Fibroblast of skin of abdomen (primary cell): ENCODE measurements at places on chromosomes 11 and 22.

- no peak for DNase-seq
Observed at GRCh38 chr11:79308429-79308828, 132.4 kb downstream of the TENM4 start.

DNA sequence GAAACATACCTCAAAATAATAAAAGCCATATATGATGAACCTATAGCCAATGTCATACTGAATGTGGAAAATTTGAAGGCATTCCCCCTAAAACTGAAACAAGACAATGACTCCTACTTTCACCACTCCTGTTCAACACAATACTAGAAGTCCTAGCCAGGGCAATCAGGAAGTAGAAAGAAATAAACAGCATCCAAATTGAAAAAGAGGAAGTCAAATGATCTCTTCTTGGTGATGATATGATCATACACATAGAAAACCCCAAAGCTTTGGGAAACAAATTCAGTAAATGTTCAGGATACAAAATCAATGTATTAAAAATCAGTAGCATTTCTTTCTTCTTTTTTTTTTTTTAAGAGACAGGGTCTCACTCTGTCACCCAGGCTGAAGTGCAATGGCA lies 109.9 kb downstream of the DLG2 start:
- no peak for DNase-seq

- no peak for DNase-seq
Observed at GRCh38 chr11:128335729-128336128, 251.6 kb downstream of the ETS1 start.

DNA sequence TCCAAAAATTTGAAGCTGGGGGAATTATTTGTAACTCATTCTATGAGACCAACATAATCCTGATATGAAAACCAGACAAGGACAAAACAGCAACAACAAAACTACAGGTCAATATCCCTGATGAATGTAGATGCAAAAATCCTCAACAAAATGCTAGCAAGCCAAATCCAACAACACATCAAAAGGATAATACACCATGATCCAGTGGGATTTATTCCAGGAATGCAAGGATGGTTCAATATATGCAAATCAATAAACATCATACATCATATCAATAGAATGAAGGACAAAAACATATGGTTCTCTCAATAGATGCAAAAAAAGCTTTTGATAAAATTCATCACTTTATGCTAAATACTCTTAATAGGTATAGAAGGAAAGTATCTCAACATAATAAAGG lies 19.4 kb upstream of the USP2 start:
- DNase-seq = no peak

GRCh38 chr11:63549411-63549810 lies 12.8 kb downstream of the PLAAT4 start:
- DNase-seq = no peak

GRCh38 chr22:35517769-35518530 lies 22.7 kb upstream of the RASD2 start:
- no peak for DNase-seq

- no peak for DNase-seq
Observed at GRCh38 chr22:24706054-24706453, 68.5 kb downstream of the PIWIL3 start.

DNA sequence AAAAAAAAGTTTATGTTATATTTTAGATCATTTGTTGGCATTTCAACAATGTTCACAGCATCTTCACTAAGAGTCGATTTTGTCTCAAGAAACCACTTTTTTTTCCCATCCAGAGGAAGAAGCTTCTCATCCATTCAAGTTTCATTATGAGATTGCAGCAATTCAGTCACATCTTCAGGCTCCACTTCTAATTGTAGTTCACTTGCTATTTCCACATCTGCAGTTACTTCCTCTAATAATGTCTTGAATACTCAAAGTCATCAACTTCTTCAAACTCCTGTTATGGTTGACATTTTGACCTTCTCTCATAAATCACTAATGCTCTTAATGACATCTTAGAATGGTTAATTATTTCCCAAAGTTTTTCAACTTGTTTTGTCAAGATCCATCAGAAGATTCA lies 61.3 kb upstream of the CHORDC1 start:
- DNase-seq = no peak

DNA sequence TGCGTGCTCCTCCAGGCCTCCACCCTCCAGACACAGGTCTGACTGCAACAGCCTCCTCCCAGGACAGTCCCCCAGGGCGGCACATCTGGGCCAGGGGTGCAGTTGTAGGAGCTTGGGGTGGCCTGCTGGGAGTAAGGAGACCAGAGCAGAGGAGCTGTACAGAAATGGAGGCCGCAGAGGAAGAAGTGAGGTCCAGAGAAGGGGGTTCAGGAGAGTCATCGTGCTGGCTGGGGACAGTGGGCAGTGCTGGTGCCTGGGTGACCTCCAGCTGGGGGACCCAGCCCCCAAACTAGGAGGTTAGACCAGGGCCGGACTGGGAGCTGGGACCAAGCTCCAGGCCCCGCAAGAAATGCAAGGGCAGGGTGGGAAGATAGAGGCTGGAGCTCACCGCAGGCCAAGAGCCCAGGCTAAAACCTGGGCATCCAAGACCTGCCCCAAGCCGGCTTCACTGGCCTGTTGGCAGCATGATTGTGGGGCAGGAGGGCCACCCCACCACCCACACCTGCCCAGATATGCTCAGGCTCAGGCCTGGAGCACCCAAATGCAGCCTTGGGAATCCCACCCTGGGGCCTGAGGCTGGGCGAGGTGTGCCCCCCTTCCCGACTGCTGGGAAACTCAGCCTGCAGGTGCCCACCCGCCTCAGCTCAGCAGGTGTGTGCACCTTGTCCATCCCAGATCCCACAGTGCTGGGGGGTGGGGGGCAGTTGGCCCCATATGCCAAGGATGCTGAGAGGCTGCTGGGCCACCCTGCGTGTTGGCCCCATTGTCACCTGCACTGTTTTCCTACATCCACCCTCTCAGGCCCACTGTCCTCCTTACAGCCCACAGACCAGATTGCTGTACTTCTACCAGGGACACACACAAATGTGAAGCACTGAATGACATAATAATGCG lies 96.9 kb downstream of the MORC2 start:
- no peak for DNase-seq

- no peak for DNase-seq
Observed at GRCh38 chr22:16965083-16965482, 42.9 kb downstream of the GAB4 start.

GRCh38 chr11:102312667-102313066 lies 4.6 kb upstream of the BIRC3 start:
- no peak for DNase-seq

GRCh38 chr11:102238391-102238821 lies 78.9 kb upstream of the BIRC3 start:
- DNase-seq = no peak

DNA sequence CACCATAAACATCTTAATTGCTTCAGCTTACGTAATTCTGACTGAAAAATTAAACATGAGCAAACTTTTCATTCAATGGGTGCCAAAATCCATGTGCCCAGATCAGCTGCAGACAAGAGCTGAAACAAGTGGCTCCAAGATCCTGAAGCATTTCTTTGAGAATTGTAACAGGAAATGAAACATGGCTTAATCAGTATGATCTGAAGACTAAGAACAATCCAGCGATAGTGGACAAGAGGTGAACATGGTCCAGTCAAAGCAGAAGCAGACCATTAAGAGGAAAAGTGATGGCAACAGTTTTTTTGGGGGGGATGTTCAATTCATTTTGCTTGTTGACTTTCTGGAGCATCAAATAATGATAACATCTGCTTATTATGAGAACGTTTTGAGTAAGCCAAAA lies 1964.5 kb upstream of the RAG2 start:
- DNase-seq = no peak

- DNase-seq = no peak
Observed at GRCh38 chr11:40183073-40184064, 1276.1 kb downstream of the LRRC4C start.

DNA sequence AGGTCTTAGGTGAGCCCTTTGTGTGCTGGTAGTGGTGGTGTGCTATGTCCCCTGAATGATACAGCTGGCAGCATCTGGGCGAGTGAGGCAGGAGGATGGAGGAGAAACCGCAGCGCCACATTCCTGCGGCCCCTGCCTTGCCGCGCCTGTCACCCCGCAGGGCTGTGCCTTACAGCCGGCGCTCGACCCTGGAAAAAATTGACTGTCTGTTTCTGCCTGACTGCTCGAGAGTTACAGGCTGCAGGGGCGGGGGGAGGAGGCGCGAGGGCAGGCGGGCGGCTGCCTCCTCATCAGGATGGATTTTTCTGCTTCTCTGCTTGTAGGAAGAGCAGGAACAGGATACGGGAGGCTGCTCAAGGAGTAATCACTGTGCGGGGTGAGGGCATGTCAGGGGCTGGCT lies 443.4 kb downstream of the MIAT start:
- DNase-seq = peak; percentile 91

- peak; percentile 92 for DNase-seq
Observed at GRCh38 chr11:10933455-10934292, 75.8 kb upstream of the ZBED5 start.

- no peak for DNase-seq
Observed at GRCh38 chr22:26019596-26019995, 149.7 kb upstream of the SEZ6L start.

GRCh38 chr11:80593648-80594374 lies 1153.0 kb upstream of the TENM4 start:
- peak; percentile 20 for DNase-seq

- DNase-seq = no peak
Observed at GRCh38 chr22:49453771-49454170, 373.9 kb downstream of the BRD1 start.

GRCh38 chr11:121300313-121300971 lies 7.9 kb downstream of the SC5D start:
- DNase-seq = no peak

DNA sequence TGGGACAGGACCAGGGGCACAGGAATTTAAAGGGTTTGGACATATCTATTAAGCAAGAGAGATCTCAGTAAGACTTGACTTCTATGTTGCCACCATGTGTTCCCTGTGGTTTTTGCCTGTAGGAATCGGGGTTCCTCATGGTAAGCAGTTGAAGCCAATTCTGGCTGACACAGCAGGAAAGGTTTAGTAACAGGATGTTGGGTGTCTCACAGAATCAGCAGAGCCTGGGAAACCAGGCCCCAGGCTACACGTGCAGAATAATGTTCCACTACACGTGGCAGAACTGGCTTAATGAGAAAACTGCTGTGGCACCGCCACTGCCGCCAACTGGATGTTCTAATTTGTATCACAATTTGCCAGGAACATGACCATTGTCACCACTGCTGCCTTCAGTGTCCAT lies 264.6 kb upstream of the PLET1 start:
- DNase-seq = peak; percentile 29

GRCh38 chr22:23242473-23243001 lies 62.2 kb downstream of the BCR start:
- DNase-seq = peak; percentile 44

DNA sequence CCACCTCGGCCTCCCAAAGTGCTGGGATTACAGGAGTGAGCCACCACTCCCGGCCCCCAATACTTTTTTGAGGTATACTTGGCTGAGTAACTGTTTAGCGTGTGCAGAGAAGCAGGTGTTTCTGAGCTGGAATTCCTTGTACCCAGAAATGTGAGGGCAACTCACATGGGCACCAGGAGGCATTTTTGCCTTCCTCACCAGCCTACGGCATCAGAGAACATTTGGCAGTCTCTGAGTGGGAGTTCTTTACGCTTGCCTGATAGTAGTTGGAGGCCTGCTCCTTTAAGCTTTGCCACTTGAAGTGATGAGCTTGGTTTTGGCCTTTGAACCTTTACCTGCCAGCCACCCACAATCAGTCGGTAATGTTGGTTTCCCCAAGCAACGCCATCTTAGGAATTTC lies 9.2 kb downstream of the PARVB start:
- no peak for DNase-seq

DNA sequence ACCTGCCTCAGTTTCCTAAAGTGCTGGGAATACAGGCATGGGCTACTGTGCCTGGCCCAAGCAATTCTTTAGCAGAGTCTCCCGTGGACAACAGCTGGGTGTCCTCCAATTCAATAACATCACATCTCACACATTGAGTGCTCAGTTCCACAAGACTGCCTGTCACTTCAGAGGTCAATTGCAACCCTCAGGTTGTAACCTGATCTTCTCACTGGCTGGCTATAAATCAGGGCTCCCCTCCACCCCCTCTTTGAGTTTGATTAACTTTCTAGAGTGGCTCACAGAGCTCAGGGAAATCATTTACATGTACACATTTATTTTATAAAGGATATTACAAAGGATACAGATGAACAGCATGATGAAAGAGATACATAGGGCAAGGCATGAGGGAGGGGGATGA lies 68.1 kb downstream of the MCHR1 start:
- no peak for DNase-seq

DNA sequence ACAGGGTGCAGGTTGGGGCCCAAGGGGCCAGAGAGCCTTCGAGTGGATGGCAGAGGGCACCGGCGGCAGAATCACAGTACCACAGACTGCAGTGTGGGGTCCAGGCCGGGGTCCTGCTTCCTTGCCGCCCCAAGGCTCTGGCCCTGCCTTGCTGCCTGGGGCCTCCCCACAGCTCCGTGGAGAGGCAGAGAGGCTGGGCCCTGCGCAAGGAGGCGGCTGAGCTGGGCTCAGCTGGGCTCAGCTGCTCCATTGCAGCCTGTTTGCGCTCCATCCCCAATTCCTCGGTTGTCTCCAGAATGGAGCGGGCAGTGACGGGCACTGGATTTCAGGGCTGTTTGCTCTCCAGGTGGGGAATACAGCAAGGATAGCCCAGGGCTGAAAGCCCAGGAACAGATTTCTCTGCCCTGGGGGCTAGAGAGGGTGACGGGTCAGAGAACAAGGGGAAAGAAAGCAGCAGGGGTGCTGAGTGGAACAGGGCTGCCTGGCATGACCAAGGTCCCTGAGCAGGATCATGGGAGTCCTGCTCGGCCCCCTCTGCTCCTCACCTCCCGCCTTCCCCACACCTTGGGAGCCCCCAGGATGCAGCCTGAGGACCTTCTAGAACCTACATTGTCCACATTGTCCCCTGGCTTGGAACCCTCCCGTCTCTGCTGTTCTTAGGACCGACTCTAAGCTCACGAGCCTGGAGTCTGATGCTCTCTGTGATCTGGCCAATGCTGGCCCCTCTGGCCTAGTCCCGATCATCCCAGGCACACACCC lies 18.9 kb downstream of the MRGPRG start:
- DNase-seq = no peak

GRCh38 chr11:71079795-71080194 lies 172.6 kb downstream of the SHANK2 start:
- no peak for DNase-seq

- DNase-seq = no peak
Observed at GRCh38 chr11:10730151-10730550, 20.9 kb upstream of the CTR9 start.

GRCh38 chr11:32847511-32847910 lies 17.8 kb downstream of the PRRG4 start:
- no peak for DNase-seq

GRCh38 chr11:117876341-117877119 lies at the start of gene FXYD6:
Gene FXYD6, minus strand, starts transcription at chr11:117876658. Its CDS starts 33,882 bp downstream, at chr11:117842776.
- peak; percentile 55 for DNase-seq

DNA sequence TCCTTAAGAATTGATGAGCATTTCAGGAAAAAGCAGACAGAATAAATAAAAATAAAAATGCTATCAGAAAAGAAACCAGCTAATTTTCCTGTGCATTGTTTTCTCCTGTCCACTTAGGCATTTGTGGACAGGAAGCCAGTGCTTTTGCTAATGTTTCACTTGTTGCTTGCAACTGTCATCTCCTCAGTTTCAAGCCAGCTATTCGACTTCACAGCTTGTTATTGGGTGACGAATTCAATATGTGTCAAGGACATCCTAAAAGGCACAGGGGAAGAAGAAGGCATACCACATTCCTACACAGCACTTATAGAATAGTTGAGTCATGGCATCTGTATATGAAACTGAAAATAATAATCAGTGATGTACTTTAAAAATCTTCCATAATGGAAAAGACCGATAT lies 530.6 kb upstream of the KIRREL3 start:
- DNase-seq = no peak

- DNase-seq = no peak
Observed at GRCh38 chr11:78474451-78474850, 56.8 kb upstream of the GAB2 start.
